ENCODE measurements at places on chromosomes 7 and 10. TPM values are rescaled to one million over a fixed set of nuclear protein-coding genes. Genes with fewer than 3 reads are reported as not detected.

GRCh38 chr10:128055061-128055868 lies 71.0 kb downstream of the MKI67 start:
- DNase-seq = no peak

- DNase-seq = no peak
These were observed 528.9 kb downstream of the MAGI2 start for GRCh38 chr7:78924581-78924980.

GRCh38 chr7:133233142-133233541 lies 19.7 kb upstream of the EXOC4 start:
- DNase-seq = no peak

DNA sequence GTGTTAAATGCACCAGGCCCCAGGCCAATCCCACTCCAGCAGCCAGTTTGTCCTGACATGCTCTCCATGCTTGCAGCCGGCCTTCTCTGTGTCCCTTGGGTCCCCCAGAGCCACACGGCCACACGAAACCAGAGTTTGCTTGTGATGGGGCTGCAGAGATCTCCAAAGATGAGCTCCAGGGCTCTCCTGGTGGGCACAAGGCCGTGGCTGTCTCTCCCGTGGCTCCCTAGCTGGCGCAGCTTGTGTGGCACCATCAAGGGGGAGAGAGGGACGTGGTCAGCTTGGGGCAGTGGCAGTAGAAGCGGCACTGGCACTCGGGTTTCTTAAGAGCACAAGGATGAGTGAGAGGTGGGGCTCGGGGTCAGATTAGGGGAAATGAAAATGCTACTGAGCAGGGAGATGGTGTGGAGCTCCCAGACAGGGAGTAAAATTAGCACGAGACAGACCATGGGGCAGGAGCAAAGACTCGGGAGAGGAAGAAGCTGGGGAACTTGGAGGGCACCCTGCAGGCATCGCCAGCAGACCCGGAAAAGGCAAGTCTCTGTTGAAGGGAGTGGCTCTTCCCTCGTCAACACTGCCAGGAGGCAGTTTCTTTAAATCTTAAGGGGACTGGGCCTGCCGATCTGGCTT lies 572.5 kb upstream of the FOXK1 start:
- no peak for DNase-seq

GRCh38 chr10:132918617-132919373 lies 23.6 kb downstream of the CFAP46 start:
- no peak for DNase-seq

DNA sequence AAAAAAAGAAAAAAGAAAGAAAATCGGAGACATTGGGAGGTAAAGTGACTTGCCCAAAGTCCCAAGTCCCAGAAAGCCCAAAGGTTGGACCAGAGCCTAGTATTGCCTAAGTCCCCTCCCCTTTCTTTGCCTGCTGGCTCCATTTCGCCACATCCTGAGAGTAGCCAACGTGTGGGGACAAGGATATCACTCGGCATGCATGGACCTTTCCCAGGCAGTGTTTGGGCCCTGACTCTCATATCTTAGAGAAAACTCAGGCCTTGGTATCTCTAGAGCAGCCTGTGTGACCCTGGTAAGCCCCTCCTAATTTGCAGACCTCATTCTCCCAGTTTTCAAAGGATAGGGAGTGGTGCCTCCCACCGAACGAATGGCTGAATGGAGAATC lies 294.2 kb upstream of the ZMIZ1 start:
- DNase-seq = no peak

DNA sequence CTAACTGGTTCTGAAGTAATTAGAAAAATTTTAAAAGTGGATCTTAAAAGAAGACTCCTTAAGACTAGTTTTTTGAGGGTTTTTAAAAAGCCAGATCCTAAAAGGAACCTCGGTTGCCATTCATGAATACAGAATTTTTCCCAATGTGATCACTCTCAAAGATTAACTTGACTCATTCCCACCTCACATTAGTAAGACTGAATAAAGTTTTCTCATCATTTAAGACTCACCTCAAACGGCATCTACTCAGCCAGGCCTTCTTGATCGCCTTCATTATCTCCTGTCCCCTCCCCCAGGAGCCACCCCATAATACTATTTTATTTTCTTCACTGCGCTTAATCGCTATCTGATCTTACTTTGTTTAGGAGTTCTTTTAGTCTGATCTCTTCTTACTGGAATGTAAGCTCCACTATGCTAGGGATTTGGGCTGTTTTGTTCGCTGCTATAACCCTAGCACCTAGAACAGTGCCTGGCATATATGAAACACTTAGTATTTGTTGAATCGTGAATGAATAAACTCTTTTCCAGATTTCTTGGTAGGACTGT lies 55.9 kb upstream of the PCGF5 start:
- no peak for DNase-seq

DNA sequence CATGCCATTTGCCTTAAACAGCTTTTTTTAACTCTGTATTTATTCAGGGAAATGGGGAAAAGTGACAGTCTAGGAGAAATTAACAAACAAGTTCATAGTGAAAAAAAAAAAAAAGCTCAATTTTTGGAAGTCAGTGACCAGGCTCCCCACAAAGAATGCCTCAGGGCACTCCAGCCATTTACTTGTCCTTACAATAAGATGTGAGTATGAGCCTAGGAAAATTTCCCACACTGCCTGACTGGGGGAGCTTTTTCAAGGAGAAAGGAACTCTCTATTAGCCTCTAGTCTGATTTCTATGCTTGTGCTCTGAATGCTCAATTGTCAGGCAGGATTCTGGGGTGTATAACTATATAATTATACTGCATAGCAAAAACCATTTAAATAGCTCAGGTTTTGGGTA lies 74.9 kb upstream of the NRBF2 start:
- DNase-seq = no peak

DNA sequence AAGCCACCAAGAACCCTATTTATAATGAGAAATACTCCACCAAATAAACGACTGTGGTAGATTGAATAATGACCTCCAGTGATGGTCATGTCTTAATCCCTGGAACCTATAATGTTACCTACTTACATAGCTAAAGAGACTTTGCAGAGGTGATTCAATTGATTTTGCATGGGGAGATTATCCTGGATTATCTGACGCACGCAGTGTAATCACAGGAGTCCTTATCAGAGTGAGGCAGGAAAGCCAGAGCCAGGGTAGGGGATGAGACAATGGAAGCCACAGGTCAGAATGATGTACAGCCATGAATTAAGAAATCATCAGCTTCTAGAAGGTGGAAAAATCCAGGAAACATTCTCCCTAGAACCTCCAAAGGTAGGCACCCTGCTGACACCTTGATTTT lies 286.4 kb upstream of the SP4 start:
- DNase-seq = no peak

DNA sequence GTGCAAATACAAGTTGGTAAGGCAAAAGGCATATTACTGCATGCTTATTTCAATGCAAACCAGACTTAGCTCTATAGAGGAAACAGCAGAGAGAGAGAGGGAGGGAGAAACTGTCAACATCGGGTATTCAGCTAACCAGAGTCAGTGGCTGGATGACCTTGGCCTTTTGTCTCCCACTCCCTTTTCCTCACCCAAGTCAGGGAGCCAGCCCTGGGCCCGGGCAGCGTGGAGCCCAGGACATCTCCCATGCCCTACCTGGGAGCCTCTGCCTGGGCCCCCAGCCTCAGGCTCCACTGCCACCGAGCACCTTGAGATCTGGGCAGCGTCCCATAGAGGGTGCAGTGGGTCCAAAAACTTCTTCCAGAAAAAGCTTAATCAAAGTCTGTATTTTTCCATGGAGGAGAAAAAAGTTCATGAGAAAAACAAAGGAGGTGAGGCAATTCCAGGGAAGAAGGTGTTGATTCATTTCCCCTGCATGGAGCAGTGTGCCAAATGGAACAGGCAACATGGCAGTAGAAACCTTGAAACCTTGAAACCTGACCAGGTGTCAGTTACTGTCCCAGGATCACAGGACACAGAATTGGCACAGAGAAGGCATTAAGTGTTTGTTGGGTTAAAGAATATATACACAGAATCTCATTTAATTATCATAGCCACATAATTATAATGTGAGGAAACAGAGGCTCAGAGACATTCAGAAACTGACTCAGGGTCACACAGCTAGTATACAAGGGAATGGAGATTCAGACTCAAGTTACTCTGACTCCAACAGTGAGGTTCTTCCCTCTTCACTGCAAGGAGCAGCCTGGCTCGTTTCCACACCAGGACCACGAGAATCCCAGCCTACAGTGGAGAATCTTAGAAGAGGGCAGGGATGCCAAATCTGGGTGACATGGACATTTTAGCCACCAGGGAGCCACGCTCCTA lies 5.8 kb upstream of the NCOA4 start:
- DNase-seq = no peak

DNA sequence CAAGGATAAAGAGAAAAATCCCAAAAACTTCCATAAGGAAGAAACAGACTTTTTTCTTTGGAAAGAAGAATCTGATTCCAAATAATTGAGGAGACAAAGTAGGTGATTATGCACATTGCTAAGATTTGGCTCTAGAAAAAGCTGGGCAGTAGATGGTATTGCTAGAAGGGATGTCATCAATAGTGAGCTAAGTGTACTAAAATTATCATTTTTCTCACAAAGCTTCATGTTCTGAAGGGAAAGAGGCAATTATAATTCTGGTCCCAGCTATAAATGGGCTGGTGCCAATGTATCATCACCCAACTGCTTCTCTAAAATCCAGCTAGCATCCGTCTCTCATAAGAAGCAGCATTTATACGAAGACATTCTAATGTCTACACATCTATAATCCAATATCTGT lies 23.9 kb downstream of the STEAP1 start:
- no peak for DNase-seq

- DNase-seq = no peak
These were observed 9.5 kb upstream of the TCERG1L start for GRCh38 chr10:131320860-131321604.

DNA sequence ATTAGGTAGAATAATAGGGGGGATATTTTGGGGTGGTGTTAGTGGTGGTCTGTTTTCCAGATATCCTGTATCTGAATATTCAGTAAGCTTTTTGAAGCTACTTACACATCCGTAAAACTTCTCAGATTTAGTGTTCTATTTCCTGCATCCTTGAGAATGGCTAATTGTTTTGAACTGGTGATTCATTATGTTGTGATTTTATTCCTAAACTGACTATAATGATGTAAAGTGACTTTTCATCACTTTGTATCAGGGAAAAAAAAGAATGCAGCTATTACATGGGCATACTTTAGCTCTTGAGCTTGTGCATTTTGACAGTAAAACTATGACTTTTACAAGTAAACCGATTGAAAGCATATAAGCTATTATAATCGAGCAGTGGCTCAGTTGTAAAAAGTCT lies 18.2 kb downstream of the WAC start:
- no peak for DNase-seq

GRCh38 chr10:15341502-15342128 lies 29.5 kb downstream of the FAM171A1 start:
- DNase-seq = no peak

DNA sequence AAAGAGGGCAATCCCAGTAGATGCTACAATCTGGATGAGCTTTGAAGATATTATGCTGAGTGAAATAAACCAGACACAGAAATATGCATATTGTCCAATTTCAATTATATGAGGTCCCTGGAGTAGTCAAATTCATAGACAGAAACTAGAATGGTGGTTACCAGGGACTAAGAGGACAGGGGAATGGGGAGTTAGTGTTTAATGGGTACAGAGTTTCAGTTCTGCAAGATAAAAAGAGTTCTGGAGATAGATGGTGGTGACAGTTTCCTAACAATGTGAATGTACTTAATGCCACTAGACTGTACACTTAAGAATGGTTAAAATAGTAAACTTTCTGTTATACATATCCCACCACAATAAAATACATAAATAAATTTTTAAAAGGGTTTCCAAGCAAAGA lies 236.6 kb downstream of the ELMO1 start:
- no peak for DNase-seq

GRCh38 chr10:117929327-117930067 lies 117.2 kb downstream of the RAB11FIP2 start:
- no peak for DNase-seq

DNA sequence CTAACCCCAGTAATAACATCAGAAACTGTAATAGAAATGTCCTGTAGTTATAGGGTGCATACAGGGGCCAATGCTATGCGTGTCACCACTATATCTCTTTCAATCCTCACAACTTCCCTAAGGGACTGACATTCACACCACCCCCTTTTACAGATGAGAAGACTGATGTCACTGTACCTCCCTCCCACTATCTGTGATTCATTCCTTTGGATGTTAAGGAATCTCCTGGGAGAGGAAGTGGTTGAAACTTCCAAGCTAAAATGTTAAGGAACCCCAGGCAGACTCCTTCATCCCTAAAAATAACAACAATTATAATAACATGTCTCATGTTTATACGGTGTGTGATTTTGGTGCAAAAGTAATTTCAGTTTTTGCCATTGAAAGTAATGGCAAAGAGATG lies 5.4 kb downstream of the COL13A1 start:
- no peak for DNase-seq

- DNase-seq = no peak
These were observed 27.5 kb upstream of the ETV1 start for GRCh38 chr7:14016950-14017349.

DNA sequence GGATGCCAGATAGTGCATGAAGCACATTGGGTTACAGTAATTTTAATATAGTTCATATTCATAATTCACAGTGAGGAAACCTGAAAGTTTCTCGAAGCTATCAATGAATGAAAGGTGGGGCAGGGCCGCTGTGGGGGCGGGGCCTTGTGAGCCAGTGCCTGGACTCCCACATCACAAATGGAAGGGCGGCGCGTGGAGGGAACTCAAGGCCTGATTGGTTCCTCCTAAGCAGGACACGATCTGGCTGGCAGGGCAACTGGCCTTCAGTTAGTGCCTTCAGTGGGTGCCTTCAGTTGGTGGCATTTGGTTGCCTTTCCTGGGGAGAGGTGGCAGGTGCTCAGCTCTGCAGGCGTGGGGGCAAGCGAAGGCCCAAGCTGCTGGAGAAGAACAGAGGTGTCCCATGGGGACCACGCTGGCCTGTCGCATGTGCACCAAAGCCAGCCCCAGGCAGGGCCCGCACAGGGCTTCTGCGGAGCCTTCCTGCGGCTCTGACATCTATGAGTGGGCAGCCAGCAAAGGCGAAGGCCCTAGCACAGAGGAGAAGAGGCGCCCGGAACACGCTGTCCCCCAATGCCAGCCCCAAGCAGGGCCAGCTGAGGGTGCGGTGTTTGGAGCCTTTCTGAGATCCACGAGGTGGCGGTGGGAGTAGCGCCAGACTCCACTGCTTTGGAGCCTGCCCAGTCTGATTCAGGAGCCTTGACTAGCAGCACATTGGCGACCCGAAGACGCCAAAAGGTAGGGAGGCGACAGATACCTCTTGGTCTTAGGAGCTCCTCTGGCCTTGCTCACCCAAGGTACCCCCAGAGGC lies 118.0 kb upstream of the PDSS1 start:
- no peak for DNase-seq

Gene TWIST1
- 7.9 TPM for polyA plus RNA-seq

Gene ZWINT
- polyA plus RNA-seq = 65.1 TPM

Gene TAS2R38
- not detected for polyA plus RNA-seq

Gene DDC
- 86.3 TPM for polyA plus RNA-seq

Gene GBF1
- polyA plus RNA-seq = 49.6 TPM

Gene FAM170B
- polyA plus RNA-seq = not detected

Gene NCF1
- polyA plus RNA-seq = 2.2 TPM

Gene HTR7
- 0.50 TPM for polyA plus RNA-seq

Gene LIPM
- not detected for polyA plus RNA-seq

Measured in renal cortex interstitium (tissue), 15 donors.